ENCODE measurements at places on chromosomes 7 and 10. TPM values are rescaled to one million over a fixed set of nuclear protein-coding genes. Genes with fewer than 3 reads are reported as not detected.

DNA sequence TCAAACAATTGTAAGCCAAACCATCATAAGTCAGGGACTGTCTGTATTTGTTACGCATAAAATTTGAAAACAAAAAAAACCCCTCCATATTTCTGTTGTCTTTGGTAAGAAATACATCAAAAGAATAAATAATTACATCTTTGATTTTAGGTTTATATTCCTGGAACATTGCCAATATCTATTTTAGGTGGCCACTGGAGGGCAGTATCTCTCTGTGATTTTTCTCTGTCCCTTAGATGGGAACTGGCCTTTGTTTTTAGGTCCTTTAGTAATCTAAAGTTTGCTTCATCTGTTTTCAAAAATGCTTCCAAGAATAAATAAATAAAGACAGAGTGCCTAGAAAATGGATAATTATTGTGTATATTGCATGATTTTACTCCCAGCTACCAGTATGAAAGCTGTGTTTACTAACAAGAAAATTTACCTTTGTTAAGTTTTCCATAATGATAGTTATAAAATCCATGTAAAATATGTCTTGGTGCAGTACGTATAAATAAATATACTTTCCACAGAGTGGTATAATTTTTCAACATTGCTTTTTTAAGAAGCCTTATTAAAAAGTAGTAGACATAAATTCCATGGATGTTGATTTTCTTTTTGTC is 64.2 kb downstream of the PHYHIPL start:
- no peak for DNase-seq

- DNase-seq, result peak; percentile 33
Observed at GRCh38 chr7:66352071-66352470, 146.9 kb downstream of the TPST1 start.

- no peak for DNase-seq
Observed at GRCh38 chr10:93110472-93111146, 36.9 kb downstream of the CYP26A1 start.

DNA sequence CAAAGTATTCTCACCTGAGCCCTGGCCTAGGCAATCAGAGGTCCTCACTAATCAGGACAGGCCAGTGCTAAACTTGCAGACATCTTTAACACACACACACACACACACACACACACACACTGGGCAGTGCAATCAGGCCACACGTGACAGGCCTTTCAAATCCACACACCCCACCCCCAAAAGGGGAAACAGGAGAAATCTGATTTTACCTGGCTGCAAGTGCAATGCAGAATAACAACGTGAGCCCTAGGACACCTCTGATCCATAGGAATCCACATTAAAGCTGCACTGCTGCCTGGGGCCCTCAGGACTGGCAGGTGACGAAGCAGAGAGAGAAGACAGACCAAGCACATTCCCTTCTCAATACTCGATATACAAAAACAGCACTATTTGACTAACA is 218.9 kb downstream of the FAM107B start:
- DNase-seq, result no peak

GRCh38 chr10:644076-644942 is 45.2 kb downstream of the DIP2C start:
- no peak for DNase-seq

Gene AUTS2
- polyA plus RNA-seq, result 21.3 TPM

- DNase-seq, result no peak
Observed at GRCh38 chr7:23072048-23072447, 33.5 kb upstream of the KLHL7 start.

Gene WDR86
- 2.8 TPM for polyA plus RNA-seq
